ENCODE measurements at places on chromosomes 3 and 15.

DNA sequence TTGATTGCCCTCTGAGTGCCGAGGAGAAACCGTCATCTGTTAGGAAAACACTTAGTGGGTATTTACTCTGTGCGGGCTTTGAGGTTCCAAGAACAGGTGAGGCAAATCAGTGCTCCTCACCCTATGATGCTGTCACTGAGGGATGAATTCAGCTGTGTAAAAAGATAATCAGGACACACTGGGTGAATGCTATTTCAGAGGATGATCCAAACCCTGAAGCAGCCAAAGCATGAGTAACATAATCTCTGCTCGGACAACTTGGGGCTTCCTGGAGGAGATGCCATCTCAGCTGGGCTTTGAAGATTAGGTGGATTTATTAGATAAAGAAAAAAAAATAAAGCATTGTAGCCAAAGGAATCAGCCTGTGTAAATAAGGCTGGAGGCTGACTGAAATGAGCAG is 10.5 kb upstream of the GADL1 start:
- DNase-seq, result peak; percentile 50

DNA sequence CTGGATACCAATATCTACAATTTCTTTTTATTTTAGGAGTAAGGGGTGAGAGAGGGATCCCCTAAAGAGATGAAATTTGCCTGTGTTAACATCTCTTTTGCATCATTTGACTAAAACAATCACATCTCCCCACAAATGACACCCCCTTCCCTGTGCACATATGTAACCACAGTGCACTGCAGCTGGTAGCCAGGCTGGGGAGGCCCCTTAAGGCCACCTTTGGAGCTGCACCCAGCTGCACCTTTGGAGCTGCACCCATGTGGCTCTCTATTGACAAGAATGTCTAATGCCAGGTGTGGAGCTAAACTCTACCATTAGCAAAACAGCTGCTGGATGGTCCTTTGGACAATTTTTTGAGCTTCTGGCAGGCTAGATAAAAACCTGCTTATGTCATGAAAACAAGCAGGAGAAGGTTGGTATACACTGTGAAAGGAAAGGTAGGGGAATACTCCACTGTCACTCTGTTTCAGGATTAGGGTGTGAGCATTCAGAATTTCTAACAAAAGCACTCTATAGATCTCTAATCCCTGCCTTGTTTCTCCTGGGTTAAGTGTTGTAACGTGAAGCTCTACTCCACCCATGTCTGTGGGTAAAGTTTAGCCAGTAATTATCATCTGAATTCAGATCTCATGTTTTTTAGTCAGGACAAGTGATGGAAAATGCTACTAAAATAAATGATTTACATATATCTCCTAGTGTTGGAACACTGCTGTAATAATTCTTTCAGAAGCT is 52.1 kb downstream of the TFG start:
- DNase-seq, result no peak

DNA sequence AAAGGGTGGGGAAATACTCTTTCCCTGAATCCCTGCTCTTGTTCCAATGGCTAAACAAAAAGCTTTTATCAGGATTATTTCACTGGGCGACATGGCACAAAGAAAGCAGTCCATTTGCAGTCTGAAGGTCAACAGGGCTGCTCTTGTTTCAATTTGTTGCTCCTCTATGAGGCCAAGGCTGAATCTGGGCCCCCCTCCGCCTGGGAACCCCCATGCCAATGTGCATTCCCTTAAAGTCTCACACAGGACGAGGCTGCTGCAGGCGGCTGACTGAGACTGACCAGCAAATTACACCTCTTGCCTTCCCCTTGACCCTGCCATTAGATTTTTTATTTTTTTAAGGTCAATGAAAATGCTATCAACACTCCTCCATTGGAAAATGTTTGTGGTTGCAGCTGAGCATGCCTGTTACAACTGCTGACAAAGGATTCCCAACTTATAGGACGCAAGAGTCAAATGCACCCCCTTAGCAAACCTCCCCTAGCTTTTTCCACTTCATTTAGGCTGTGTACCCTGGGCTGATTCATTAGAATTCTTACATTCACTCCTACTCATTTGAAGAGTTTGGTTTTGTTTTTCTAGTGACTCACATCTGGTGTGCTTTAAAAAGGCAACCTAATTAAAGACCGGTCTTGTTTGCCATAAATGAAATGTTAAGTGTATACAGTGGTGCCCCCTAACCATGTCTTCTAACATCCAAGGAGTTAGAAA is 60.8 kb upstream of the ARHGEF3 start:
- peak; percentile 60 for DNase-seq

DNA sequence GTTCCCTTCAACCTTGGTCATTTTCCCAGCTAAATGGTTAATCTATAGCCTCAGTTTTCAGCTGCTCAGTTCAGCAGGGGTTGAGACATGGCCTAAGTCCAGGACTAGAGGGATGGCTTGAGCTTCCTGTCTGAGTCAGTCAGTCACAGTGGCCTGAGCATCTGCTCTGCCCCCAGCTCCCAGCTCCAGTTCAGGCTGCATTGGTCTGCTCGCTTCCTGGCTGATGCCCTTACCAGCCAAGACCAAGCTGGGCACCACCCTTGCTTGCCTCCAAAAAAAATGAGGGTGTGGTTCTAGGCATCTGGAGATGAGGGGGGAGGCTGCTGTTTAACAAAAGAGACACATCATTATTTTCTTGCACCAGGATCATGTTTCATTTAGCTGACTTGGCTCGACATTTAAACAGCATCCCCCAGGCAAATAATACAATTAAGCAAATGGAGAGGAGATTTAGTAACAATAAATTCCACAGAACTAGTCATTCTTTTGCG is 70.7 kb downstream of the WNT5A start:
- peak; percentile 89 for DNase-seq

DNA sequence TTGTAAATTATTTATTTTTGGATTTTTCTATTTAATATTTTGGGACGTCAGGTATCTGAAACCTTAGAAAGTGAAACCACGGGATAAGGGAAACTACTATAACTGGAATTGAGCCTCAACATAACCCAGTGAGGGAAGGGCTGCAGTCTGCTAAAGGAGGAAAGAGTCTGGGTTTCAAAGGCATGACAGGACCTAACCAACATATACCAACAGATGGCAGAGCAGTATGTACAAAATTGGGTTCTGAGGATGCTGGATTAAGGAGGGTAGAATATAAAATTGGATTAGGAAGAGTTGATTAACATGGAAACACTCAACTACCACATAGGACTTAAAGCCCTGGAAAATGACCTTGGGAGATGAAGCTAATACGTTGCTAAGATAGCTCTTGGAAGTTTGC is 603.5 kb downstream of the MECOM start:
- no peak for DNase-seq

DNA sequence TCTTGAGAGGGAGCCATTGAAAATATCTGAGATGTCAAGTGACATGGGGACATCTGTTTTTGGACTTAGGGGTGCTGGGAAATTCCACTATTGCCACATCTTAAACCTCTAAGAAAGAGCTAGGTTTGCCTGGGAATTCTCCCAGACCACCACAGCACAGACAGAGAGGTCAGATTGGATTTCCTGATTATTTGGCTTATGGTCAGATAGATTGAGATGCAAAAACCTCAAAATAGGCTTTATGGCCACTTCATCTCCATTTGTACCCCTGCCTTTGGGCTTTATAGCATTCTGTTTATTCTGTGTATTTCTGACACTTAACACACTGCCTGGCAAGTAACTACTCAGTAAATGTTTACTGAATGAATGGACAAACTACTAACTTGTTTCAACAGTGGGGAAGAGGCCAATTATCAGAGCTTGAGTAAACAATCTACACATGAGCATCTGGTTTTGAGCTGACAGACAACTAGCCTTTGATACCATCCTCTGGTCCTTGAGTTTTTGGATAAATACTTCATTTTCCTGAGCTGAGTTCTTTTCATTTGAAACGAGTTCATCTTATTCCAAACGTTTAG is 81.8 kb downstream of the TP63 start:
- no peak for DNase-seq

DNA sequence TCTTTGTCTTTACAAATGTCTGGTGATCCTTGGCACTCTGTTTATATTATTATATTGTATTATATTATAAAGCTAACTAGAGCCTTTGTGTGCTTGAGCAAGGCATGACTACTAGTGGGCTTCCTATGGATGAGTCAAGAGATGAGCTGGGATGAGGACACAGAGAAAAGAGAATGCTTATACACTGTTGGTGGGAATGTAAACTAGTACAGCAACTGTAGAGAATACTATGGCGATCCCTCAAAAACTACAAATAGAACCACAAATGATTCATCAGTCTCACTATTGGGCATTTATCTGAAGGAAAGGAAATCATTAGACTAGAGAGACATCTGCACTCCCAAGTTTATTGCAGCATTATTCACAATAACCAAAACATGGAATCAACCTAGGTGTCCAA is 40.8 kb upstream of the MED12L start:
- DNase-seq, result peak; percentile 81

- DNase-seq, result peak; percentile 54
Measured at GRCh38 chr3:123781571-123782275, 102.4 kb downstream of the MYLK start.

DNA sequence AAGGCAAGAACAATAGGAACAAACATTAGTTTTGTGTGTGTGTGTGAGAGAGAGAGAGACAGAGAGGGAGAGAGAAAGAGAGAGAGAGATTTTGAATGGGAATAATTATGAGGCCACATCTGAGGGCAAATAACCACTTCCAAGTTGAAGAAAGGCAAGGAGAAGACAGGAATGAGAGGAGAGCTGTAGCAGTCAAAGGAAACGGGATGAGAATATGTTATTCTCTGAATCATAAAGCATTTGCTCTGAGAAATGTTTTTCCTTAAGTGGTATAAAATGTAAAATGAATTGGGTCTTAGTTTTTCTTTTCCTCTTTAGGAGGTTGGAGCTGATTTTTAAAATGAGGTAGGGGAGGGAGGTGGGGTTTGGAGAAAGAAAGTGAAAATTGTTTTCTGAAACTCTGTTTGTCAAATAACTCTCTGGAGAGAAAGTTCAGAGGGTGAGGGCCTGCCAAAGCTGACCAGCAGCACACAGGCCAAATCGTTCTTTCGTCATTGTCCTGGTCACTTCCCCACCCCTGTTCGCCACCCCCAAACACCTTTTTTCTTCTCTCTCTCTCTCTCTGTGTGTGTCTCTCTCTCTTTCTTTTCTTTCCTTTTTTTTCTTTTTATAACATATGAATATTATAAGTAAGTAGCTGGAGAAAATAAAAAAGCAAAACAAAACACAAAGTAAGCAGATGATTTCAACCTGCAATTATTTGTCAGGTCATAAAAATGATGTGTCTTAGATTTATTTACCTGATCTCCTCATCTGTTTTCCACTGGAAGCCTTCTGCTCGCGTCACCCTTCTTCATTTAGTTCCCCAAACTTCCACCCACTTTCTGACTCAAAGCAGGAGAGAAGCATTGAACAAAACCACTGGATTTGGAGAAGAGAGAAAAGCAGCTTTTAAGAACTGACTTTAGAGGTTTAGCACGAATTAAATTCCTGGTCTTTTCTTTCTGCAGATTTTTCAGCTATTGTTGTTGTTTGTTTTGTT is 110.6 kb downstream of the LPP start:
- peak; percentile 68 for DNase-seq

DNA sequence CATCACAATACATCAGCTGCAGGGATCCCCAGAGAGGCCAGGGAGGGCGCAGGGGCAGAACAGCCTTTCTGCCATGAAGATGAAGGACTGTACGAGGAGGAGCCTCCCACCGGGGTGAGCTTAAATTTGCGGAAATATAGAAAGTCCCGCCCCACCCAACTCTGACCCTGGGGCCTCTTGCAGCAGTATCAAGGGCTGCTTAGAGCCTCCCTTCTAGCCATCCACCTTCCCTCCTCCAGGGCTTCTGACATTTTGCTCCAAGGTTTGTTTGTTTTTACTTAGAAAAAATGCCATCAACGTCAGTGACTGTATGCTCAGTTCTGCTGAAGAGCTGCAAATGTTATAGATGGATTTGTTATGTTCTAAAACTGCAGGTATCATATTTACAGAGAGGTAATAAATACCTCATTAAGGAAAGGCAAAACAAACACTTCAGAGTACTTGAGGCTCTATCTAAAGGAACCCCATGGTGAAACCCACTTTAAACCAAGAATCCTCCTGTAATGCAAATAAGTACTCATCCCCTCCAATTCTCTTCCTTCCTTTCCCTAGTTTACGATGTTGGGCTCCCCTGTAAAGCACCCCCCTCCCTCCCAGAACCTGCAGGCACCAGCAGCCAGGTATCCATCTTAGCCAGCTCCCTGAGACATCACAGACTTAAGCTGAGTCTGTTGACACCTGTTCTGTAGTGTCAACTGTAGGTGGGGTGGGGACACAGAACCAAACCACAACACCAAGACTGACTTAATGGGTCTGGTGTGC is 30.5 kb downstream of the RFTN1 start:
- DNase-seq, result no peak
